ENCODE measurements at places on chromosomes 2 and 18.

DNA sequence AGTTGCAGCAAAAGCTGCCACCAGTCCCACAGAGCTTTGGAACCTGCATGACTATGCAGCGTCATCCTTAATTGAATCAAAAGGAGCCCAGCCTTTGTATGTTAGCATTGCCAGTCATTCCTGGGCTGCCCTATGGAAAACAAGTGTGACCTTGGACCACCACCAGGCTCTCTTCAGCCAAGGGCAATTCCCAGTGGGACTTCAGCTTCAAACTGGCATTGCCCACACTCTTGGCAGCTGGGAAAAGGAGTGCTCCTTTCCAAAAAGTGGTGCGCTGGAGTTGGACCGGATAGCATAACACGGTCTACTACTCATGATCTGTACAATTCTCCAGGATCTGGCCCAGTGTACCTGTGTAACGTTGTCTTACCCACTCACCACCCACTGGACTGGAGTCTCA lies 259.5 kb downstream of the MREG start:
- H3K4me1 ChIP-seq, result peaks cover 19% of the 10 kb centered on the region
- H3K4me3 ChIP-seq, result no peak overlapping the region
- no peak for DNase-seq
- H3K27me3 ChIP-seq, result no peaks in the 10 kb centered on the region

GRCh38 chr2:98487806-98488189 lies 43.1 kb downstream of the INPP4A start:
- H3K4me3 ChIP-seq, result peak overlapping the region; percentile 28
- peak overlapping the region; percentile 98 for H3K27ac ChIP-seq
- peaks cover 10% of the 10 kb centered on the region for H3K36me3 ChIP-seq

- no peaks in the 10 kb centered on the region for H3K27me3 ChIP-seq
- H3K36me3 ChIP-seq, result no peaks in the 10 kb centered on the region
- H3K4me1 ChIP-seq, result peaks cover 7% of the 10 kb centered on the region
- H3K27ac ChIP-seq, result peak overlapping the region; percentile 17
- DNase-seq, result peak; percentile 85
- no peak overlapping the region for H3K4me3 ChIP-seq
Measured at GRCh38 chr18:27860701-27861107, 316.2 kb downstream of the CDH2 start.

GRCh38 chr2:210224941-210225672 lies at the start of gene ACADL:
Gene ACADL, minus strand, starts transcription at chr2:210225447. Its CDS starts 184 bp downstream, at chr2:210225263.
- peak within 1 kb of the TSS; percentile 18 for H3K4me3 ChIP-seq
- H3K4me1 ChIP-seq, result no peaks in the 10 kb centered on the region
- no peak for DNase-seq
- no peak within 1 kb of the TSS for H3K27ac ChIP-seq
- no peaks in the 10 kb centered on the region for H3K27me3 ChIP-seq

DNA sequence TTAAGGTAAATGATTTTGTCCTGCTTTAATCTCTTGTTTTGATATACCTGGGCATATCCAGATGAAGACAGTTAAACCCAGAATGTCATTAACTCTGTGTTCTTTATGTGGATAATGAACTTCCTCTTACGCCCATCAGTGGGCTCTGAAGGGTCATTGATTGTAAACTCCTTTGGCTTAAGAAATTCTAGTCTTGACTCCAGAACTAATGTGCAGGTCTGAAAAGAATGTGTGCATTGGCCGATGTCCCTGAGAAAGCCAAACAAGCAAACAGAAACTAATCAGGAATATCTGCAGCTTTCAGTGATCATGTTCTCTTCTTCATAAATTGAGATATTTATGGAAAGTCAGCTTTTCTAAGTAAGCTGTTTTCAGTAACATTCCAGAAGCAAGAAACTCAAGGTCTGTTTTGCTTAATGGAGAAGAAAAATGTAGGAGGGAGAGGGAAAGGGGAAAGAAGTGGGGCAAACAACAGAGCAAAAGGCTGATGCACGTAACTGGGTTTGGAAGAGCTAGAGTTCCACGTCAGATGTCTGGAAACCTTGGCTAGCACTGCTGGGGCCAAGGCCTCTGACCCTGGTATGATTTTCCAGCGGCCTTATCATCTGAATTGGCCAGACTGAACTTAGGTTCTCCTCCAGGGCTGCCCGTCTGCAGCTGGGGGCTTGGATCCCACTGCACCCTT lies 61.3 kb upstream of the FHL2 start:
- no peak for DNase-seq
- H3K27ac ChIP-seq, result no peak overlapping the region
- H3K36me3 ChIP-seq, result no peaks in the 10 kb centered on the region
- H3K27me3 ChIP-seq, result no peaks in the 10 kb centered on the region

DNA sequence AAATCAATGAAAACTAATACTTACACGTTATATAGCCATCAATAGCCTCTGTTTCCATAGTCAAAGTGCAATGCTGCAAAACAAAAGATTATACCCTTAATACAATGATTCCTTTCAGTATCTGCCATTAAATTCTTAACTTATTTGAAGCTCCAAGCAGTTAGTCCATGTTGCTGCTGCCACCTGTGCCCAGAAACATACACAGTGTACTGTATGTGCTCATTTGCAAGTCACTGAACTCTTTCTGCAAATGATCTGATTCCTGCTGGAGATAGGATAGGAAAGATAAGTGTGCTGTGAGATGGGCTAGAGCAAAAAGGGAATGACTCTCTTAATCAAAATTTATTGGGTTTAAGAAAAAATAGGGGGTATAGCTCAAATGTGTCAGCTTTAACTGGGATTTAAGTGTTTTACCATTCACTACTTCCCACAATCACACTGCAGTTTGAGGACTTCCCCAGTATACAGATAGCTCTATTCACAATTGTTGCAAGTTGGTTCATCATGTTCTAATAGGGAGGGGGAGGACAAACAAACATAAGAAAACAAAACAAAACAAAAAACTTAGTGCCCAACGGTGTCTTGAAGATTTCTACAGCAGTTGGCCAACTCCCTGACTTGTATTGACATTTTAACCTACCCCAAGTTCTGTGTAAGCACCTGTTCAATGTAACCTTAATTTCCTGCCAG lies 2.7 kb downstream of the IKZF2 start:
- no peak overlapping the region for H3K4me3 ChIP-seq
- no peaks in the 10 kb centered on the region for H3K27me3 ChIP-seq
- H3K36me3 ChIP-seq, result no peaks in the 10 kb centered on the region
- no peak for DNase-seq
- H3K4me1 ChIP-seq, result peaks cover 10% of the 10 kb centered on the region
- H3K27ac ChIP-seq, result no peak overlapping the region

DNA sequence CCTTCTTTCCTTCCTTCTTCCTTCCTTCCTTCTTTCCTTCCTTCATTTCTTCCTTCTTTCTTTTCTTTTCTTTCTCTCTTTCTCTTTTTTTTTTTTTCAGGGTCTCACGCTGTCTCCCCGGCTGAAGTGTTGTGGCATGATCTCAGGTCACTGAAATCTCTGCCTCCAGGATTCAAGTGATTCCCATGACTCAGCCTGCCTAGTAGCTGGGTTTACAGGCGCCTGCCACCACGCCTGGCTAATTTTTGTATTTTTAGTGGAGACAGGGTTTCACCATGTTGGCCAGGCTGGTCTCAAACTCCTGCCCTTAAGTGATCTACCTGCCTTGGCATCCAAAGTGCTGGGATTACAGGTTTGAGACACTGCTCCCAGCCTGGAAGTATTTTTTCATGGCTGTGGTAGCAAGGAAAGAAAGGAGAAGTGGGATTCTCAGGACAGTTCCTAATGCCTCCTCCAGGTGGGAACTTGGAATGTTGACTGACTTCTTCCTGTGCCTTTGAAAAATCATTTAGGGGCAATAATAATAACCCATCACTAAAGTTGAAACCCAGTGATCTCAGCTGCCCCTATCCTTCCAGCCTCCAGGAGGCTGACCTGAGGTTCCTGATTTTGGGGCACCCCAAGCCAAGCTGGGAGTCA lies 89.3 kb upstream of the CELF4 start:
- no peaks in the 10 kb centered on the region for H3K4me1 ChIP-seq
- no peak overlapping the region for H3K27ac ChIP-seq
- H3K4me3 ChIP-seq, result no peak overlapping the region
- no peak for DNase-seq

GRCh38 chr18:10405816-10406663 lies 48.4 kb upstream of the APCDD1 start:
- no peaks in the 10 kb centered on the region for H3K4me1 ChIP-seq
- H3K36me3 ChIP-seq, result no peaks in the 10 kb centered on the region
- no peak overlapping the region for H3K27ac ChIP-seq
- DNase-seq, result no peak
- H3K27me3 ChIP-seq, result no peaks in the 10 kb centered on the region

GRCh38 chr2:88807237-88807962 lies 115.9 kb downstream of the RPIA start:
- H3K36me3 ChIP-seq, result no peaks in the 10 kb centered on the region
- no peaks in the 10 kb centered on the region for H3K27me3 ChIP-seq
- no peaks in the 10 kb centered on the region for H3K4me1 ChIP-seq
- no peak overlapping the region for H3K27ac ChIP-seq
- H3K4me3 ChIP-seq, result no peak overlapping the region

DNA sequence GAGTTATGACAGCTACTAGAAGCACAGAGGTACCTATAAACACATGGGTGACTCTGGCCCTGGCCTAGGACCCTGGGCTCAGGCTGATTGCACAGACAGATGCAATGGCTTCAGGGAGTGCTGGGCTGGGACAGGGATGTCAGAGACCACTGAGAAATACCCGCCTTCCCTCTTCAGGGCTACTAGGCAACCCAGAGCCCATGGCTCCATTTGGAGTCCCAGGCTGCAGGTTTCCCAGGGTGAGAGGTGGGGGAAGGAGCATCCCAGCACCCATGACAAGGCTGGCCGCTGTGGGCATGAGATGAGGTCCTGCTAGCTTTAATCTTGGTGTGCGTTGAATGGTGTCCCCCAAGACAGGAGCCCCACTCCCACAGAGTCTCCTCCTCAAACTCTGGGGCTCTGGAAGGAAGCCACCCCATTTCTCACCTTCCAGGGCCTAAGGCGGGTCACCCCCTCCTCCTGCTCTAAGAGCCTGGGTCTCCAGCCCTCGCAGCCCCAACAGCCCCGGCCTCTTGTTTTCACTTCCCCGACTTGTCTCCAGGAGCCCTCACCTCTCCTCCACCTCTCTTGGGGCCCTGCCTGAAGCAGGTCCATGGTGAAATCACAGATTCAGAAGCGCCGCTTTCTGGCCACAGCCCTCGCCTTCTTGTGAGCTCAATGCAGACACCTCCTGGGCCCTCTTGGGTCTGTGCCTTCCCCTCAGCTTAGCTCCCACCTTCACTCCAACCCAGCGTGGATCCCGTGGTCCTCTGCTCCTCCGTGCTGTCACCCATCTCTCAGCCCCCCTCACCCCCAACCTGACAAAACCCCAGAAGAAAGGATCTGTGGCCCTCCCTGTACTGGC lies 41.4 kb downstream of the EMX1 start:
- H3K27ac ChIP-seq, result no peak overlapping the region
- no peak for DNase-seq
- no peaks in the 10 kb centered on the region for H3K27me3 ChIP-seq
- no peaks in the 10 kb centered on the region for H3K36me3 ChIP-seq

- H3K4me3 ChIP-seq, result no peak overlapping the region
- H3K27ac ChIP-seq, result no peak overlapping the region
- no peaks in the 10 kb centered on the region for H3K27me3 ChIP-seq
- H3K36me3 ChIP-seq, result no peaks in the 10 kb centered on the region
- no peaks in the 10 kb centered on the region for H3K4me1 ChIP-seq
- DNase-seq, result no peak
Measured at GRCh38 chr18:79903787-79904356, 47.6 kb downstream of the SLC66A2 start.

GRCh38 chr2:58476556-58476955 lies 235.4 kb upstream of the FANCL start:
- no peak overlapping the region for H3K27ac ChIP-seq
- H3K4me1 ChIP-seq, result no peaks in the 10 kb centered on the region
- H3K27me3 ChIP-seq, result no peaks in the 10 kb centered on the region

GRCh38 chr2:109471658-109472057 lies 142.1 kb downstream of the SEPTIN10 start:
- H3K4me1 ChIP-seq, result peaks cover 78% of the 10 kb centered on the region
- H3K27me3 ChIP-seq, result no peaks in the 10 kb centered on the region
- H3K36me3 ChIP-seq, result no peaks in the 10 kb centered on the region
- DNase-seq, result no peak
- H3K4me3 ChIP-seq, result no peak overlapping the region

DNA sequence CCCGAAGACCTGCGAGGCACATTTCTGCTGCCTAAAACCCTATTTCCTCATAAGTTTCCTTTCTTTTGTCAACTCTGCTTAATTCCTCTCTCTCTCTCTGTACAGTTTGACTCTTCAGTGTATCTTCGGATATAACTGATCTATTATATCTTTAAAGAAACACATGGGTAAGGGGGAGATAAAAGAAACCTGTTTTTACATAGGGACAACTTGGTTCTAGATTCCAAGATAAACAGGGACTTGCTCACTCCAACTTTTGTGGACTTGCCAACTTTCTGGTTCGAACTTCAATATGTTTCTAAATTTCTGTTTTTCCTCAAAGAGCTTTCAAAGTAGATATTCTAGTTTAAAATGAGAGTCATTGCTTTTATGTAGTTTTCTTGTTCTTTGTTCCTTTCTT lies 182.7 kb upstream of the EPC2 start:
- no peaks in the 10 kb centered on the region for H3K36me3 ChIP-seq
- no peaks in the 10 kb centered on the region for H3K27me3 ChIP-seq
- DNase-seq, result no peak
- peaks cover 26% of the 10 kb centered on the region for H3K4me1 ChIP-seq
- no peak overlapping the region for H3K27ac ChIP-seq

- no peaks in the 10 kb centered on the region for H3K4me1 ChIP-seq
- DNase-seq, result no peak
- H3K36me3 ChIP-seq, result no peaks in the 10 kb centered on the region
- H3K27ac ChIP-seq, result no peak overlapping the region
- no peaks in the 10 kb centered on the region for H3K27me3 ChIP-seq
- no peak overlapping the region for H3K4me3 ChIP-seq
Measured at GRCh38 chr18:29496152-29496680, 1319.3 kb upstream of the CDH2 start.

DNA sequence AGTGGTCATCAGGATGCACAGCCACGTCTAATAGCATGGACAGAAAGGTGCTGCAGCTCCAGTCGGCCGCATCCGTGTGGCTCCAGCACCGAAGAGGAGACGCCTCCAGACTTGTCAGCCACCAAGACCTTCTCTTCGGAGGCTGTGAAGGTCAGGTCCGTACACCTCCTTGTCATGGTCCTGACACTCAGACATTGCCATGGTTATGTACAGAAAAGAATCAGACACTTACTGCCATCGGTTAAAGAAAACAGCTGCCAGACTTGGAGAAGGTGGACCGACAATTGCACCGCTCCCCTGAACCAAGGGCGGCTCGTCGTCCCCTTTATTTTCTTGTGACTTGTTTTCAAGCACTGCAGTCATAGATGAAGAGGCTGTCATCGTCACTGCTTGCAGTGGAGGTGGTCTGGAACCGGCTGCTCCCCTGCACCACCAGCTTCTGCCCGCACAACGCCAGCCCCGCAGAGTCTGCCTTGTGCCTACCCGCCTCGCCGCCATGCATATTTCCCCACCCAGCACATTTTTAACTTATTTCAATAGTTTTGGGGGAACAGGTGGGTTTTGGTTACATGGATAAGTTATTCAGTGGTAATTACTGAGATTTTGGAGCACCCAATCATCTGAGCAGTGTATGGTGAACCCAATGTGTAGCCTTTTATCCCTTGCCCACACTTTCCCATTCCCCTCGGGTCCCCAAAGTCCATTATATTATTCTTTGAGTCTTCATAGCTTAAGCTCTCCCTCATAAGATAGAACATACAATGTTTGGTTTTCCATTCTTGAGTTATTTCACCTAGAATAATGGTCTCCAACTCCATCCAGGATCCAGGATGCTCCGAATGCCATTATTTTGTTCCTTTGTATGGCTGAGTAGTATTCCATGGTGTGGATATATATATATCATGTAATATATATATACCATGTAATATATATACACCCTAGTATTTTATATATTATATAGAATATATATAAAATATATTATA lies 18.1 kb downstream of the FBXO48 start:
- no peak overlapping the region for H3K27ac ChIP-seq
- H3K4me1 ChIP-seq, result no peaks in the 10 kb centered on the region
- no peaks in the 10 kb centered on the region for H3K36me3 ChIP-seq
- DNase-seq, result no peak

Measured in MM.1S (cell line).